ENCODE measurements at places on chromosomes 5 and 9.
A peak's percentile ranks its signal among the peaks of the same experiment; 100 is the strongest.

DNA sequence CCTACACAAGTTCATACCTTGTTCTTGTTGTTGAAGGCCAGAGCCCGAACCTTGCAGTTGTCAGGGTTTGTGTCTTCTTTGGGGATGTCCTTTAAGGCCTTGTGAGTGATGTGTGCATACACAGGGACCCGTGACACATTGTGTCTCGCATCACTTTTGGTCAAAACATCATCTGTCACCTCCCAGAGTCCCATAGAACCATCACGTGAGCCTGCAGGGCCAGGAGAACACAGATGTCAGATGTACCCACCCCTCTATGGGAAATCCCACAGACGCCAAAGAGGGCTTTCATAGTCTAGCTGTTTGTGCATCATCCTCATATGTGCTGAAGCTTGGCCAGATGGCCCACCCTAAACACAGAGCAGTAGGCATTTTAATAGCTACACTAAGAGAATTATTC lies 28.2 kb downstream of the DCAF12 start:
- DNase-seq = no peak

- no peak for DNase-seq
Observed at GRCh38 chr5:137448868-137449267, 50.3 kb downstream of the SPOCK1 start.

DNA sequence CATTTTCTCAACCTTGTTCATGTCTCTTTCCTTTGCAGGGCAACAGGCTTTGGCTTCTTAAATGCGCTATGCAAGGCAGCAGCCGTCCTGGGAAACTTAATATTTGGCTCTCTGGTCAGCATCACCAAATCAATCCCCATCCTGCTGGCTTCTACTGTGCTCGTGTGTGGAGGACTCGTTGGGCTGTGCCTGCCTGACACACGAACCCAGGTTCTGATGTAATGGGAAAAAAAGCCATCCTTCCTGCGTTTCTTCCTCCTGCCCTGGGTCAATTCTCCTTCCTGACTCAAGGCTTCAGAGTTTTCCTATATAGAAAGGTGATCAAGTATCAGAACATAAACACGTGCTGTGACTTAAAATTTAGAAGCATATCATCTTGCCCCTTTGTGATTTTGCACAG lies 77.8 kb upstream of the IQGAP2 start:
- no peak for DNase-seq

- no peak for DNase-seq
Observed at GRCh38 chr5:168773226-168773625, 194.1 kb upstream of the PANK3 start.

GRCh38 chr5:115892021-115892420 lies 50.3 kb downstream of the AP3S1 start:
- DNase-seq = no peak

DNA sequence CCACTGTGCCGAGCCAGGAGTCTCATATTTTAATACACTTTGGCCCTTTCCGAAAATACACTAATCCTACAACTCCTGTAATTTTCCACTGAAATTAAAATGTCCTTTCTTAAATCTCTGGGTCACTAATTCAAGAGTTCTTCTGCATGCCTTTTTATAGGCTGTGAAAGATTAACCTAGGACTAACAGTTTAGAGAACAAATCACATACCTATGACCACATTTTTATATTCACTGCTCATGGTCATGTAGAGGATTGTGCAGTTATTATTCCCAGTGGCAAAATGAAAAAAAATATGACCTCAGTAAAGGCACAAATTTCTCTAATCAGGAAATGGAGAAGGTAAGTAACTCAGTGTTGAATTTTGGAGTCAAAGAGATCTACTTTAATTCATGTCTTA lies 33.4 kb downstream of the SLCO4C1 start:
- DNase-seq = no peak

GRCh38 chr5:99005506-99005905 lies 76.7 kb upstream of the CHD1 start:
- DNase-seq = no peak

DNA sequence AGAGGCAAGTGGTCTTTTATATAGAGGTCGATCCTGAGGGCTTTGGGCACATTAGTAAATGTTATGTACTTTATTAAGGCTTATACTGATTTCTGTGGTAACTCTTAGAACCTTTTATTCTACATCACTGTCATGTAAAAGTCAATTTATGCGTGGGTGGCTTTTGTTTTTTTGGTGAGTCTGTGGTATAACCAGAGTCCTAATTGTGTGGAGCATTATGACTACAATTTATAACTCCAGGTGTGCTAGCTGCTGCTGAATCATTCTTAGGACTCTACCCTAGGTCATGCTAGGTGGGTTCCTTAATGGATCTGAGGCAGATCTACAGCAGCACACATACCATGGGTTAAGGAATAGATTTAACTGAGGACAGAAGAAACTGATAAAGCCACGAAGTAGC lies 33.9 kb upstream of the KCNN2 start:
- no peak for DNase-seq

DNA sequence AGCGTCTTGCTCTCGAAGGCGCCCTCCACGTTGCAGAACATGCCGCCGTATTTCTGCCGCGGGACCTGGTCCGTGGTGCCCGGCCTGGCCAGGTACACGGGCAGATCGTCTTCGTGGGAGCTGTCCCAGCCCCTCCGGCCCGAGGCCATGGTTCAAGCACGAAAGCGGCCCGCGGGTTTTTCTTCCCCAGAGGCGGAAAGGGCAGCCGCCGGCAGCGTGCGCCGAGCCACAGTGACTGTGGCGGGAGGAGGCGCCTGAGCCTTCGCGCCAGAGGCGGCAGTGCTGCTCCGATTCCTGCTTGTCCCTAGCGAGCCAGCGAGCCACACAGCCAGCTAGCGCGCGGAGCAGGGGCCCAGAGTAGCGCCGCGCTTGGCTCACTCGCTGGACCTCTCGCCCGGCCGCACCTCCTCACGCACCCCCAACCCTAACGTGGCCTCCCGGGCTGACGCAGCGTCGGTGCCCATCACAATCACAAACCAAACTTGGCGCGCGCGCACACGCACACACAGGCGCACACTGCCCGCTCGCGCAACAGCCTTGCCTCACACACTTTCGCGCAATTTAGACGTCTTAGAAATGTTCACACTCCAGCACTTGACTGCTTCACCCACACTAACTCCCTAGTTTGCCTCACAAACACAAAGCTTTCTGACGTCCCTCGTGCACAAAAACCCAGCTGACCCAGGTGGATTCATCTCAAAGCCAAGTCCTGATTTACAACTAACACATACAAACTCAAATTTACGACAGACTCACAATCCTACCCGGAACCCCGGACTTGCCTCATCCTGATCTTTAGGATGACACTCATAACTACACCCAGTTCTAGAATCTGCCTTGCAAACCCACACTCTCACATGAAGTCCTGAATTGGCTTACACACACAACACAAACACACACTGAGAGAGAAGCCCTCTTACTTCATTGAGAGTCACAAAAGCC lies at the start of gene DPYSL3:
Gene DPYSL3 (minus strand): TSS at position 359 of the 942 bp plus-strand sequence. CDS start 210 bp downstream, at position 149.
- DNase-seq = no peak

DNA sequence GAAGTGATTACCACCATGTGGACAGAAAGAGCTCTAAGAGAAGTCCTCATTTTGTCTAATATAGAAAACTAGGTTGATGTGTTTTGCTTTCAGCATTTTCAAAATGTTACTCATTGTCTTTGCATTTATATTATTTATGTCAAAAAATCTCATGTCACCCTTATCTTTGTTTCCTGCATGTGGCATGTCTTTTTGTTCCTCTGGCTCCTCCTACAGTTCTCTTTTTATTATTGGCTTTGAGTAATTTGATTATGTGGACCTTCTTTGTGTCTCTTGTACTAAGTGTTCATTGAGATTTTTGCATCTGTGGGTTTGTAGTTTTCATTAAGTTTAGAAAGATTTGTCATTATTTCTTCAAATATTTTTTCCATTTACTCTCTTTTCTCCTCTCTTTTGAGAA lies 58.8 kb downstream of the GNG10 start:
- DNase-seq = no peak

GRCh38 chr9:17005056-17005823 lies 129.6 kb upstream of the CNTLN start:
- peak; percentile 69 for DNase-seq

GRCh38 chr5:131288328-131288727 lies 24.5 kb downstream of the CDC42SE2 start:
- no peak for DNase-seq

- DNase-seq = no peak
Observed at GRCh38 chr9:124283228-124283814, 25.6 kb downstream of the NEK6 start.

DNA sequence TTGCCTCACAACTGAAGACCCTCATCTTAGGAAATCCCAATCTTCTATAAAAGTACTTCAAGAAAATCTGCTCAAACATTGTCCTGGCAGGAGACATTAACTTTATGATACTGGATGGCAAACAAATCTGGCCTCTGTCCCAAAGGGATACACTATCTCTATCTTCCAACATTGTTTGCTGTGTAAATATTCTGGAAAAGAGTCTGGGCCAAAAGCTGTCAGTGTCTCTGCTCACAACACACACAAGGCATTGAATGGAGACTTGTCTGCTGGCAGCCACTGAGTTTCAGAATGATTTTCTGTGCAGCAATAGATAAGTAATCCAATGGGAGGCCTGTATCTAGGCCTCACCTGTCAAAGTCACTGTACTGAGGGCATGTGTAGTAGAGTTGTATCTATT lies 471.1 kb downstream of the DMAC1 start:
- no peak for DNase-seq

GRCh38 chr5:110441035-110441434 lies 285.4 kb downstream of the TMEM232 start:
- peak; percentile 18 for DNase-seq

DNA sequence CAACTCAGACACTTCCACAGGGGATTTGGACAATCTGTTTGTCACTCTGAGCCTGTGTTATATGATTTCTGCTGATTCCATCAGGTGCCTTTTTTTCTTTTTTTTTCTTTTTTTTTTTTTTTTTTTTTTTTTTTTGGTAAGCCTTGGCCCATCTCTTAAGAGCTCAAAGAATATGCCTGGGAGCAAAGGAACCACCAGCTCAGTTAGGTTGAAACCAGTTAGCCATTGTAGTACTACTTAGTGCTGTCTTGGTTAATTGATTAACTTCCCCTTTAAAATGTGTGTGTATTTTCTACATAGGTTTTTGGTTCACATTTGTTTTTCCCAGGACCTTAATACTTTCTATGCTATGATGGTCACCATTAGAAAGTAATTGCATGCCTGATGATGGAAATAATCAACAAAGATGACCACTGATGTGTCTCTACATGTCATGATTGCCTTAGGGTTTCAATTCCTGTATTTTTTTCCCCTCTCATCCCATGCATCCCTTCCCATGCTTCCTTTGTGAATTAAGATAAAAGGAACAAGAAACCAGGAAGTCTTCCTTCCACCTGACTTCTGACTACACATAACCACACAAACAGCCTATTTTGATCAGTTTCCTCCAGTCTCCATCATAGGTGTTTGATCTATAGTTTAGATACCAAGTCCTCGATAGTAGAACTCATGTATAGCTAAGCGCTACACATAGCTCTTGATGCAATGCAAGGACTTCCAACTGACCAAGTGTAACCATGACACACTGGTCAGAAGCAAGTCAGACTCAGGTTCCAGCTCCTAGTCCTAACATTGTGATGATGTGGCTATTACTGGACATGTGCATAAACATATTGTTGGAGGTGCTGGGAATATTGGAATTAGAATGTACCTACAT lies 306.1 kb downstream of the EFNA5 start:
- DNase-seq = no peak

DNA sequence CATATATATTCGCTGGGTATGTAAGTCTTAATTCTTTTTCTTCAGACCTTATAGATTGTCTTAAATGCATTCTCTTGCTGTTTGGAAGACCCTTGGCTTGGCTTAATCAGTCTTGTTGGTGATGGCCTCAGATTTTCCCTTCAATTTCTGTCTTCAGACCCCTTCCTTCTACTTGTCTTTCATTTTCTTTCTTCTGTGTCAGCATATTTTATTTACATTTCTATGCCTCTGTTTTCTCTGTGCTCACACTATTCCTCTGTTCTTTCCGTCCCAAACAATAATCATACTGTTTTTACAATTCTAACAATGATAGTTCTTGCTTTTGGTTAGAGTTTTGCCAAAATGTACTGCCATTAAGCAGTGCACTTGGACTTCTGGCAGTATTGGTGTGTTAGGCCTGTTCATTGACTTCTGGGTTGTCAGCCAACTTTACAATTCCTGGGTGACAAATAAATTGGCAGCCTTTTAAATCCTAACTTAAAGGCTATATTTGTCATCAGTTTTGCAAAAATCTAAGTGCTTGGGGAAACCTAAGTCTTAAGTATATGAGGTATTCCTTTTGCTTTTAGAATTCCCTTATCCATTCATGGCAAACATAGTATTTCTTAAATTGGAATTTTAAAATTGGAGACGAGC lies 8.0 kb downstream of the SRFBP1 start:
- DNase-seq = no peak

DNA sequence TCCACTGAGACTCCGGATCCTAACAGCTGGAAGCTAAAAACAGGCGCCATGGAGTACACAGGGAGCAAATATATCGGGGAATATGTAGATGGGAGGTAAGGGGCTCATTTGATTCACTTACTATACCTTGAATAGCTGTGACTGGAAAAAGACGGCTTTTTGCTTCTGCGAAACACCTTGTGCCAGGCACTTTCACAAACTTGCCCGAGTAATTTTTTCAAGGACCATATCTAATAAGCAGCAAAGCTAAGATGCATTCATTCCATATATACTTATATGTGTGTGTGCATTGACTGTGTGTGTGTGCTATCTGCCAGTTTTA lies 178 bp downstream of the MORN5 start:
- DNase-seq = no peak

DNA sequence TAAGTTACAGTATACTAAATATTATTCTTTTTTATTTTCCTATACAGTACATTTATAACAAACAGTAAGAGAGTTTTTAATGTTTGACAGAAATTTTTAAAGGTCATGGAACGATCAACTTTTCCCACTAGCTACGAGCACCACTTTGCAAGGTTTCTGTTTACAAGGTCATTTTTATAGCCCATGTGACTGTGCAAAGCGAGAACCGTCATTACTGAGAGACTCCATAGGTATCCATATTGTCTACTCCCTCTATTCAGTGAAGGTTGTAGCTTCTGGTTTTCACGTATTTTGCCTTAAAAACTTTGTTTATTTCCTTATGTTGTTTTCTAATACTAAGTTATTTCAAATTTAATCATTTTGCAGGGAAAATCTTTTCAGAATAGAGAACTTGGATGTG lies 186.3 kb upstream of the RGMB start:
- DNase-seq = no peak

GRCh38 chr5:5364932-5365331 lies 57.5 kb upstream of the ICE1 start:
- no peak for DNase-seq

DNA sequence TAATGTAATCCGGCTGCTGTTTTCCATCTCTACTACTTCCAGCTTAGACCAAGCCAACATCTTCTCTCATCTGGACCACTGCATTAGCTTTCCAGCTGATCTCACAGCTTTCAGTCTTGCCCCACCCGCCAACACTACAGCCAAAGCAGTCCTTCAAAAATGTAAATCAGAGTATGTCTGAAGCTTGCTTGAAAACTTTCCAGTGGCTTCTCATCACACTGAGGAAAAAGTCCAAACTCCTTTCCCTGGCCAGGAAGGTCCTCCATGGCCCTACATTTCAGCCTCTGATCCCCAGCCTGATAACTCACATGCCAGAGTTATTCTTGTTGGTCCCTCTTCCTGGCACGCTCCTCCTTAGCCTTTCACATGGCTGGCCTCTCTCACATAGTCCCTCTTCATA lies 38.5 kb downstream of the TTC1 start:
- no peak for DNase-seq

All from smooth muscle cell of the brain vasculature (primary cell).